GM23248 (cell line): ENCODE measurements at places on chromosomes 2 and 18. TPM values are rescaled to one million over a fixed set of nuclear protein-coding genes. Genes with fewer than 3 reads are reported as not detected.

Gene CD207
- not detected in 2 replicates for total RNA-seq

GRCh38 chr2:68548396-68548795 is 81.0 kb downstream of the APLF start:
- peak; percentile 4 for DNase-seq
- peaks cover 8% of the 10 kb centered on the region; the same call in 1 of the 2 replicates for H3K4me1 ChIP-seq
- no peak overlapping the region for H3K27ac ChIP-seq
- no peaks in the 10 kb centered on the region for H3K27me3 ChIP-seq
- no peak overlapping the region for H3K4me3 ChIP-seq

DNA sequence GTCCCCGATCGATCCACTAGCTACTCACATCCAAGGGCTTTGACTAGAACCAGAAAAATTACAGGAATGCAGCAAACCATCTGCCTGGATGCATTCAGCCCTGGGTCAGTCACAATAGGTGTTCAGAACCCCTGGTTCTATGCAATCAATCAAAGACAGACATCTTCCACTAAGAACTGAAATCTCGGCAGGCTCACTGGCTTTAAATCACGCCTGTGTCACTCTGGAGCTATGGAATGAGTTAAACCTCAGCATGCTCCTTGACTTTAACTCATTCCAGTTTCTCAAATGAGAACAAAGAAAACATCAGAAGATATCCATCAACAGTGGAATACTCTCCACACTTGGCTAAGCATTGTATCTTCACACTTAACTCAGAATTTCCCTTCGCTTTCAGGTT is 68.1 kb upstream of the SPTBN1 start:
- DNase-seq, result no peak
- H3K4me3 ChIP-seq, result no peak overlapping the region
- no peak overlapping the region for H3K27ac ChIP-seq
- peaks cover 16% of the 10 kb centered on the region for H3K4me1 ChIP-seq
- H3K27me3 ChIP-seq, result no peaks in the 10 kb centered on the region

- no peak overlapping the region for H3K4me3 ChIP-seq
- H3K27me3 ChIP-seq, result no peaks in the 10 kb centered on the region
- H3K4me1 ChIP-seq, result peaks cover 40% of the 10 kb centered on the region
- H3K36me3 ChIP-seq, result no peaks in the 10 kb centered on the region
- peak overlapping the region; percentile 75 for H3K27ac ChIP-seq
- peak; percentile 13 for DNase-seq
Observed at GRCh38 chr2:190635781-190636180, 13.1 kb upstream of the NAB1 start.

DNA sequence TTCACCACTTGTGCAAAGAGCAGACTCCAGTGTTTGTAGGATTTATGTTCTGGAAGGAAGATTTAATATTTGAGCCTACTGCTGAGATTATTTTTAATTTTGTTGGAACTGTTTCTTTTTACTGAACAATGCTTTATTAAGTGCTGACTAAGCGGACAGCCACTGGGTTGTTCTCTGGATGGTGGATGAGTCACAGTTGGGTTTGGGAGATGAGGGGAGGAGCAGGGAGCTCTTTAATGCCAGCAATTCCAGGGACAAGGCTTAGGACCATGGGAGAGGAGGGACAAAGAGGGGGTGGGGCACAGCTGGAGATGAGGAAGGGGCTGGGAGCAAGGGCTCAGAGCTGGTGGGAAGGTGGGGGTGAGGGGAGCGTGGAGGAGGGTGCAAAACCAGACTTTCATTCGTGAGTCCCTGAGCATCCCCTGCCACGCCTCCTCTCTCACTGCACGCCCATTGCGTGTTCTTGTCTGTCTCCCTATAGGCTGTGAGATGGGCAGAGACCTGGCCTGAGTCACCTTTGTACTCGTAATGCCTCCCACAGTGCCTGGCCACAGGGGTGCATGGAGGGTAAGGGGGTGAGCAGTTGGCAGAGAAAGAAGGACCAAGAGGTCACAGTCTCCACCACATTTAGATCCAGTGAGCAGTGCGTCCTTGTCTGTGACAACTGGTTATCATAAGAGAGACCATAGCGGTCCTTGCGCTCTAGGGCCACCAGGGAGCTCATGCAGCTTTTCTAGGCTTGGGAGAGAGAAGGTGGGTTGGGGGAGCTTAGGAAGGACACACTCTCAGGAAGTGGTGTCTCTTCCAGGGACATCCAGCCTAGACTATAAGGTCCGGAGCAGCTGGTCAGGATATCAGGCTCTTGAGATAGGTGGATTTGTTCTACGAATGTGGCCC is 18.4 kb downstream of the SLC4A3 start:
- no peak overlapping the region for H3K4me3 ChIP-seq
- H3K27me3 ChIP-seq, result peaks cover 13% of the 10 kb centered on the region
- peak; percentile 93 for DNase-seq
- H3K4me1 ChIP-seq, result peaks cover 17% of the 10 kb centered on the region

- no peaks in the 10 kb centered on the region for H3K36me3 ChIP-seq
- DNase-seq, result no peak
- H3K4me1 ChIP-seq, result no peaks in the 10 kb centered on the region
- H3K4me3 ChIP-seq, result no peak overlapping the region
- H3K27ac ChIP-seq, result no peak overlapping the region
Observed at GRCh38 chr2:123928358-123928757, 96.7 kb upstream of the CNTNAP5 start.

- no peak for DNase-seq
- no peaks in the 10 kb centered on the region; the same call in 1 of the 2 replicates for H3K27me3 ChIP-seq
- H3K27ac ChIP-seq, result no peak overlapping the region
Observed at GRCh38 chr18:34529358-34530335, 180.5 kb upstream of the DTNA start.
